Fibroblast of lung (primary cell): ENCODE measurements at places on chromosomes 6 and 20. TPM values are rescaled to one million over a fixed set of nuclear protein-coding genes. Genes with fewer than 3 reads are reported as not detected.

DUSP15 gene
- not detected in 2 replicates for total RNA-seq

LCA5 gene
- total RNA-seq, result 5.6 and 7.8 TPM in 2 replicates

PRL gene
- total RNA-seq, result not detected in 2 replicates

DNA sequence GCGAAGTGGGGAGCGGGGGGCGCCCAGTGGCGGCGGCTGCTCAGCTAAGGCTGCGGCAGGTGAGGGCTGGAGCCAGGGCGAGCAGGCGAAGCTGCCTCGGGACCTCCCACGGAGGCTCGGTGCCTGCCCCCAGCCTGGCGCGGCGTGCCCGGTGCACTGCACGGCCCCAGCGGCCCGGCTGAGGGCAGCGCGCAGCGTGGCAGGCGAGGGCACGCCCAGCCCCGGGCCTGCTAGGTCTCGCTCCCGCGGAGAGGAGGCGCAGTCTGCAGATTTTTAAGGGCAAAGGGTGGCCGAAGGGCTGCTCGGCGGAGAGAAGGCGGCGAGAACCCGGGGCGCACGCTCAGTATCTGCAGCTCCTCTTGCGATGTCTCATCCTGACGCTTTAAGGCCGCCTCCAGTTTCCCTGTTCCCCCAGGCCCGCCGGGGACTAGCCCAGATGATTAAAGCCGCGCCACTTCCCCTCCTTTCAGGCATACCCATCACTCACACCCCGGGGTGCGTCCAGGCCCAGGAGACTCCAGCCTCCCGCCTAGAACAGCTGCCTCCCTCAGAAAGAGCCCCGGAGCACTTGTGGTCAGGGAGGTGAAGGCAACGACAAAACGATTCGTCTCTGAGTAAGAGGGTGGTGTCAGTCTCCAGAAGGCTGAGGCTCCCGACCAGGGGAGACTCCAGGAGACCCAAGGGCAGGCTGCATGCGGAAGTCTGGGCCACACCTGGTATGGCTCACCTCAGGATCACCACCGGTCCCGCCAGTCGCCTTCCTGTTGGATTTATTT is at the start of gene FERMT1:
TSS of gene FERMT1 (minus strand) at position 158 of the 776 bp plus-strand sequence. CDS start 3,476 bp downstream, outside the sequence.
- DNase-seq, result peak; percentile 69

- DNase-seq, result no peak
These were observed 74.5 kb upstream of the FAM8A1 start for GRCh38 chr6:17525637-17526036.

- DNase-seq, result no peak
These were observed 37.8 kb upstream of the SMAP1 start for GRCh38 chr6:70629929-70630328.

- peak; percentile 71 for DNase-seq
These were observed 145.6 kb downstream of the TBX18 start for GRCh38 chr6:84618836-84619235.

- no peak for DNase-seq
These were observed 253.7 kb upstream of the SUPT3H start for GRCh38 chr6:45631396-45631795.

DNA sequence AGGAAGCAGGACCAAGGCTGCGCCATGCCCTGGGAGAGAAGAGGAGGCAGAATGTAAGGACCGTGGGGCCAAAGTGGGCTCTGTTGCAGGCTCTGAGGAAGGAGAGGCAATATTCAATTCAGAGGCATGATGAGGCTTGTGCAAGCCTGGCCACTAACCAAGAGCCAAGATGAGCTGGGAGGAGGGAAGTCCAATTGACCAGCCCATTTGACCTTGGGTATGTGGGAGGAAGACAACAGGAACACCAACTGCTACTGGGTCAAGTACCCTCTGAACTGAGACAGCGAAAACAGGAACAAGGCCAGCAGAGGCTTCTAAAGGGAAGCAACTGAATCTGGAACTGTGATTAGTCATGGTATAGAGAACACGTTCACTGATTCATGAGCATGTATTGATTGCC is 779.6 kb downstream of the MAFB start:
- no peak for DNase-seq

DNA sequence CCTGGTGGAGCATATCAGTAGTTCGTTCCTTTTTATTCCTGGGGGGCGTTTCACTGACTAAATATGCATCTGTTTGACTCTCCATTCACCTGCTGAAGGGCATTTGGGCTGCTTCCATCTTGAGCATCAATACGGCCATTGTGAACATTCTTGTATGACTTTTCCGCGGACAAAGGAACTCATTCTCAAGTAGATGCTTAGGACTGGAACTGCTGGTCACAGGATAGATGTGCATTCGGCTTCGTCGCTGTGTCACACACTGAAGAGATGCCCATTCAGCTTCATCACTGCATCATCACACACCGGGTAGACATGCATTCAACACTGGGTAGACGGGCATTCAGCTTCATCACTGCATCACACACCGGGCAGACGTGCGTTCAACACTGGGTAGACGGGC is 95.3 kb downstream of the TAF4 start:
- DNase-seq, result no peak
